Inflammatory macrophage treated with lipopolysaccharide for 4 hours (primary cell): ENCODE measurements at places on chromosomes 4 and X.

DNA sequence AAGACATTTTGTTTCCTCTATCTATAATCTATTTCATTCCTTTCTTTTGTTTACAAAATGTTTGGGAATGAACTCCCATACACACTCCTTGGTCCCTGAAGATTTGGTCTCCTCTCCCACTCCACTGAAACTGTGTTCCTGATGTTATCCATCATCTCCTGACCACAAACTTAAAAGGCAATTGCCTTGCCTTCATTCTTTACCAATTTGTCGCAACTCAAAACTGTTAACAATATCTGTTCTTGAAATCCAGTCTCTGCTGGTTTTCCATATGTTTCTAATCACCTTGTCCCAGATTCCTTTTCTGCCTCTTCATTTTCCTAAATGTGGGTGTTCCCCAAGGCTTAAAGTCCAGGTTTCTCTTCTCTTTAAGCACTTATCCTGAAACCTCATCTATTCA is 262.2 kb upstream of the TTC29 start:
- DNase-seq: no peak

- no peak for DNase-seq
Measured at GRCh38 chrX:38799995-38800580, 1.2 kb upstream of the MID1IP1 start.

DNA sequence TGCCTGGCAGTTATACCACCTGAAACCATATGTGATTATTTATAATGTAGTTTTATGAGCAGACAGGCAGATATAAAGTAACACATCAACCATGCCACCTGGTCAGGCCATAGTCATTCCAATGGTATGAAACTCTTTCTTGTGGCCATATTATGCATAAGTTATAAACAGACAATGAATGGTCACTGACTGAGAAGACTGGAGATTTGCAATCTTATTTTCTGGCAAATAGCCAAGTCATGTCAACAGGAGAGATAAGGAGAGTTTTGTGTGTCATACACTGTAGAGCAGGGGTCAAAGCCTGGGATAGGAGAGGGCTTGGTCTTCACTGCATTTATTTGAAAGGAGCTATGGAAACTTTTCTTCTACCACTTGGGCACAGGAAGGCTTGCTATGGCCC is 29.5 kb downstream of the SORBS2 start:
- DNase-seq: no peak

- no peak for DNase-seq
Measured at GRCh38 chr4:135368831-135369230, 1167.2 kb upstream of the PABPC4L start.

- no peak for DNase-seq
Measured at GRCh38 chr4:78592088-78592783, 40.7 kb downstream of the ANXA3 start.

GRCh38 chr4:4783847-4784246 is 75.6 kb upstream of the MSX1 start:
- DNase-seq: no peak

GRCh38 chr4:132540797-132541196 is 608.3 kb upstream of the PCDH10 start:
- no peak for DNase-seq

- DNase-seq: no peak
Measured at GRCh38 chrX:130626521-130626920, 224.7 kb downstream of the RBMX2 start.
